ENCODE measurements at places on chromosomes 5 and 9.
A peak's percentile ranks its signal among the peaks of the same experiment; 100 is the strongest.

DNA sequence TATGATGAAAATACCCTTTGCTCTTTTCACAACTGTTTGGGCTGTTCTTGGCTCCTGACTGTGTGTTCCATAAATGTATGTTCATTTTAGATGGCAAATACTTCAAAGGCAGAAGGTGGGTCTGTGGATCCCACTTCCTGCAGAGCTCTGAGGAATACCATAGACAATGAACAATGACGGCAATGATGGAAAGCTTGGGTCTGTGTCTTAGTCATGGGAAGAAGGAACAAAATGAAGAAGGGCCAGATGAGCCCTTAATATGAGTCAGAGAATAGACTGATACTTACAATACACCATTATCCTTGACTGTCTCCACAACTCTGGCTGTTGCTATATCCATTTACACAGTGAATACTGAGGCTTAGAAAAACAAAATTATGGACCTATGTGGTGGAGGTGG is 126.0 kb downstream of the SLIT3 start:
- no peak for DNase-seq

DNA sequence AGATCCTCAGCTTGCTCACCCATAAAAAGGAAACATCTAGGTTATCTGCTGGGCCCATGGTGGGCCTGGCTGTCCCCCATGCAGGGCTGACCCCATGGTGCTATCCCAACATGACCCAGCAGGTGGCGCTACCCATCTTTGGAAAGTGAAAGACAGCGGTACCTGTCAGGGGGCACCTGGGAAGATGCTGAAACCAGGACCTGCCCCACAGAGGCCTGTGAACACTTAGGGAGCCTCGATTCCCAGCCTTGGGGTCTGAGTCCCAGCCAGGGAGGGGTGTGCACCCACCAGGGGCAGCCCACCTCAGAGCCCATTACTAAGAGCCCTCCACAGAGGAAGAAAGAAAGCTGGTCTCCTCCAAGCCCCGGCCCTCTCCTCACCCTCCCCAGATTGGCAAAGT is 46.6 kb upstream of the IPPK start:
- DNase-seq, result peak; percentile 24

GRCh38 chr5:126370796-126371718 is 52.2 kb upstream of the GRAMD2B start:
- DNase-seq, result no peak

DNA sequence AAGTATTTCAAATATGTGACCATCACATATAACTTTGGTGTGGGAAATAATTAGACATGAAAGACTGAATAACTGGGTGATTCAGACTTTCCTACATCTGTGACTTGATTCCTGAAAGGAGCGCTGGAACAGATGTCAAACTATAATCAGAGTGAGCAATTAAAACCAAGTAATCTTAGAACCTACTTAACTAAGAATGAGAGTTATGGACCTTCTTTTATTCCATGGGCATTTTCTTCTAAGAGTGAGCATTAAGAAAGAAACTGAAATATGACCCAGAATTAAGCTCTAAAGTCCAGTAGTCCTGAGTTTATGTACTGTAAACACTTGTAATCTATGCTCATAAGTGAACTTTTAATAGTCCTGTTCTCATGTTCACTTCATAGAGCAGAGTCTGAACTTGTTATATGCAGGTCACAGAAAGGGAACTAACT is 68.4 kb downstream of the PAM start:
- DNase-seq, result no peak

- no peak for DNase-seq
Observed at GRCh38 chr5:82816926-82817325, 260.3 kb downstream of the TMEM167A start.

- DNase-seq, result no peak
Observed at GRCh38 chr9:81472701-81473100, 216.6 kb downstream of the TLE1 start.

GRCh38 chr5:84118551-84118950 is 266.1 kb downstream of the EDIL3 start:
- DNase-seq, result no peak

GRCh38 chr9:3549225-3549624 is 23.4 kb upstream of the RFX3 start:
- DNase-seq, result no peak

DNA sequence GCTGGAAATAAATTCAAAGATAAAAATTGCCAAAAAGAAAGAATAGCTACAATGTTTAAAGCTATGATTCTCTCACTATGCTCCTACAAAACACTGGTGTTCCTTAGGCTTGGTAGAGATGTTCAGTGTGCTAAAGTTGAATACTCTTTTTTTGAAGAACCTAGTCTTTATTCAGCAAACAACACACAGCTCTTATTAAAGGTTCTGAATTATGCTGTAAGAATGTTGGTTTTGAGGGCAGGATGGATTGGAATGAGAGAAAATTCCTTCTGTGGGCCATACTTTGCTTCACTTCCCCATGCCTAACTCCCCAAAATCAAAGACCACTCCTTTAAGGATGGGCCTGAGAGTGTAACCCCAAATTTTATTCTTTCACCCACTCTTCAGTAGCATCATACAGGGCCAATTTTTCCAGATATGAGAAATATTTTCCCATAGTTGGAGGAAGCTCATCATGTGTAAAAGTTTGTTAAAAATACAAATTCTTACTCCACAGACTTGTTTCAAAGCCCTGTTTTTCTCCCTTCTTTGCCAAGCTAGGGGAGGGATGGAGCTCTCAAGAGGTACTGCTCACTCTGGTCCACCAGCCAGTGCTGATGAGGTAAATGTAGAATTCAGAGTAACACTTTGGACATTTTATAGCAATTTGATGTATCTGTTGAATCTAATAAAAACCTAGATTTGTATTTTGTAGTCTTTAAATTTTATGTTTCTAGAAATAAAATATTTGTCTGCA is 99.3 kb downstream of the GDNF start:
- DNase-seq, result no peak

GRCh38 chr9:111542497-111543254 is 17.7 kb downstream of the ZNF483 start:
- DNase-seq, result no peak

DNA sequence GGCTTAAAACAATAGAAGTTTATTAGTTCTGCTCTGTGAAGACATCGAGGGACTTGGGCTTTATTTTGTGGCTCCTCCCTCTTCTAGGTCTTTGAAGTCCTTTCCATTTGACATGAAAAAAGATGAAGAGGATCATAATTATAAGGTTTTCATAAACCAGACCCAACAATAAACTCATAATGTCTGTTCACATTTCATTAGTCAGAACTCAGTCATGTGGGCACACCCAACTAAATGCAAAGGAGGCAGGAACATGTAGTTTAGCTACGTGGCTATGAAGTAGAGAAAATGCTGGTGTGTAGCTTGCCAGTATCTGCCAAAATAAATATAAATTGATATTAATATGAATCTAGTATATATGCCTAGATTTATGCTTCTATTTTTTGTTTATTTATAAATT is 393.9 kb upstream of the C9orf72 start:
- DNase-seq, result no peak

- no peak for DNase-seq
Observed at GRCh38 chr5:172493002-172493401, 38.7 kb upstream of the SH3PXD2B start.

DNA sequence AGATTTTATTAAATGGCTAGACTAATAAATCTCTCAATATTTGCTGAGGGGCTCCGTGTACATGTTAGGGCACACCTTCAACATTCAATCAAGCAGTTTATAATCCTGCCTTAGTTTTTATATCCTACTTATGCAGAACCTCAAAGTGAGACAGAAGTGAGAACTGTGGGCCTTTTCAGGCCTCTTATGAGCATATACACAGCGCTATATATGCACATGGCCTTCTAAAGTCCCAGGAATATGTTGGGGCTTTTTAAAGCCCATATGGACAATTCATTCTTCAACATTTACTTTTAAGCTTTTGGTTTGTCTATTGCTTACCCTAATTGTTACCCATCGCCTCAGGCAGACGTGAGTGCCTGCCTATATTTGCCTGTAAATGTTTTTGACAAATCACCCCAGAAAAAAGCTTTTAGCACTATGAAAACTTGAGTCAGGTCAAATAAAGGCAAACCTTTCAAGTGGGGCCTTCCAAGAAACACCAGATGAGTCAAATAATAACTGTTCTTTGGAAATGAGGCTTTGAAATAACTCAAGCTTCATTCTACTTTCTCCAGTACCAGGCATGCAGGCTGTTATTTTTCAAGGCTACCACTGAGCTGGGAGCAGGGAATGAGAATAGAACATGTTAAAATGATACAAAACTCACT is 58.2 kb downstream of the ESM1 start:
- DNase-seq, result no peak

GRCh38 chr5:97388794-97389193 is 205.7 kb upstream of the RIOK2 start:
- DNase-seq, result no peak

GRCh38 chr9:93891549-93892310 is 63.4 kb downstream of the BARX1 start:
- DNase-seq, result no peak

DNA sequence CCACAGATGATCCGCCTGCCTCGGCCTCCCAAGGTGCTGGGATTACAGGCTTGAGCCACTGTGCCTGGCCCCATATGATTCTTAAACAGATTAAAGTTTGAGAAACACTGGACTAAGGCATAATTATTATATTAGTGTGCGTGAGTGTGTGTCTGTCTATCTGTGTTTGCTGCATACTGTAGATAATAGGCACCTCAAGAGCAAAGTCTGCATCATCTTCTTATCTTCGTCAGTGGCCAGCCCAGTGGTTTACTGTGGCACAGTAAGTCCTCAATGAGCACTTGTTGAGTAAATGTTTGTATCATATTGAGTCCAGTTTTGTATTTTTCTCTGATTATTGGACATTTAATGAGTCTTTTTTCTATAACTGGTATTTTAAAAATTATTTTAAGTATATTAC is 81.7 kb downstream of the ITGA1 start:
- no peak for DNase-seq

DNA sequence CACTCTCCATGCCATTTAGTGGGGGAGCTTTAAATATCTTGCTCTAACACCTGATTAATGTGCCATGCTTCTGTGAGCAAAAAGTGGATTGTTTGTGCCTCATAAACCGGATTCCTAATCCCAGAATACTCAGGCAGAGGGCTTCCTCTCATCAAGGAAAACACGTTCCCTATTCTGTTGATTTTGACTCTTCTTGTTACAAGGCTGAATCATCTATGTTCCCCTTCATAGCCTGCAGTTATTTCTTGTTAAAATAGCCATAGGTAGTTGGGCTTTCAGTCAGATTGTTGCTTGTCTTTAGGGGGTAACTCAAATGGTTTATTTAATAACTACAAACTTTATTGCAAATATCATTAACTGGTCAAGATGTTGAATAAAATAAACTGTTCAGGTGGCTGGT is 26.6 kb downstream of the ROPN1L start:
- no peak for DNase-seq

DNA sequence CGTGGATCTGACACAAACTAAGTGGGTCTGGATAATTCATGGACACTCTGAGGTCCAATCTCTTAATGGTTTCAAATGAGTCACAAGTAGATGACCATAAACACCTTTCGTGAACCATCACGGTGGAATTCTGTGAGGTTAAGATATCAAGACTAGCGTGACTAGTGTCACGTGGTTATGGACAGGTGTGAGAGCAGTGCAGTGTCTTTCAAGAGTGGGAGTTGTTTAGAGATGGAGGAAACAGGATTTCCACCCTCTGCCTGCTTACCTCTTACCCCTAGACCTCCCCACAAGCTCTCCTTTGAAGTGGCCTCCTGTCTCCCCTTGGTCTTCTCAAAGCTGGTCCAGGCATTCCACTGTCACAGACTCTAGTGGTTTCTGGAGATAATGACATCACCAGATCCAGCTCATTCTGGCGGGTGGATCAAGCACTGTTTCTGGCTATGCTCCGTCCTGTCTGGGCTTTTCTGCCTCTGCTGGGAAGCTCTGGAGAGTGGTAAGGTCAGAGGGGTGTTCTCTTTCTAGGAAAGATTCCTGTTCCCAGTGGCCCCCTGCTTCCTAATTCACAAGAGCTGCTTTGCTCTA is 20.0 kb upstream of the ZNF782 start:
- no peak for DNase-seq

DNA sequence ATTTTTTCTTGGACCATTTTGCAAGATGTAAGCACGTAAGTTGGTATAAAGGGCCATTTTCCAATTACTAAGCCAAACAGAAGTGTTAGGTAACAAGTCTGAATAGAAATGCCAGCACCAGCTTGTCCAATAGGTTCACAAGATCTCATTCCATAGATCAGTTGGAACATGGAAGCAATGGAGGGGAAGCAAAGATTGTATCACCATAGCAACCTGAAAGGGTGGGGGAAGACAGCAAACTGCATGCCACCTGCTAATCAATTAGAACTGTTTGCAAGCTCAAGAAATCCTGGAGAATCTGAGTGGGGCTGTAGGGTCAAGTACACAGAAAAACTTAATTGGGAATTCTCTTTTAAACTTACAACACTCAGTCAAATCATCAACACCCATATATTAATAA is 264.9 kb upstream of the EFNA5 start:
- no peak for DNase-seq

DNA sequence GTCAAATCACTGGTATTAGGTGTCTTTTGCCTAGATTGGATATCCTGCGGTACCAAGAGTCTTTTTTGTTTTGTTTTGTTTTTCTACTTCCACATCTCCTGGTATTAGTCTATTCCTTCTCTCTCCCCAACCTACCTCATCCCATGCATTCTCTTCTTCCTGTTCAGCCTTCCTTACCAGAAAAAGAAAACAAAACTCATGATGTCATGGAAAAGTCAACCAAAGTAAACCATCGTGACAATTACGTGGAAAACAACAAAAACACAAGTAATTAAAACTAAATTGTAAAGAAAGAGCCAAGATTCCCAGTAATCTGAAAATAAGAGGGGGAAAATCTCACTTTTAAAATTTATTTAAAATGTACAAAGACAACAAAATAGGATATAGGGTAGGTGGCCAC is 38.3 kb downstream of the TMEM167A start:
- DNase-seq, result no peak

DNA sequence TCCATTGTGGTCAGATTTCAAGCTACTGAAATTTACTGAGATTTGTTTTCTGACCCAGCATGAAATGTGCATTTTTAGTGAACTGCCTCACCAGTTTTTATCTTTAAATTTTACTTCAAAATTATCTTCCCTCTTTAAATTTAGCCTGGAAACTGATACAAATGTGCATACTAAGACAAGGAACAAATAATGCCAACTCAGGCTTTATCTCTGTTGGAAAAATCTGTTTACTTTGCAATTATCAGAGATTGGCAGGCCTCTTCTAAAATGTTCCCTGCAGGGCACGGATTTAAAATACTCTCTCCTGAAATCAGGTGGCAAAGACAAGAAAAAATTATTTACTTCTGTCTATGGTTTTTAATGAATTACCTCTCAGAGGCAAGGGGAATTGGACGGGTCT is 151.0 kb upstream of the PTCH1 start:
- DNase-seq, result no peak

DNA sequence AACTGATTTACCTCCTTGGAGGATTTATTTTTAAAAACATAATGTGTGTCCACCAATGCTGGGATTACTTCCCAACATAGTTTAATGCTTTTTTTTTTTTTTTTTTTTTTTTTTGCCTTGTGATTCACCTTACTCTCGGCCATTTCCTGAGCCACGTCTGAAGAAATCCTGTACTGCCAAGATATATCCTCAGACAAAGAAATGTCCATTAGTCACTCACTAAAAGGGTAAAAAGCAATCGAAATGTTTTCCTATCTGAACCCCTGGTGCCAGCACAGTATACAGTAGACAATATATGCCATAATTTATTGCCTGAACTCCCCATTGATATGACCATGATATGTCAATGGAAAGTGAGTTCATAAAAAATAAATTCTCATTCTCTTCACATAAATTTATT is 344.1 kb downstream of the BNC2 start:
- no peak for DNase-seq

All from nucleus accumbens (tissue), 56 donors.